ENCODE measurements at places on chromosomes 2 and 18.

- no peak for DNase-seq
Measured at GRCh38 chr2:169137924-169138323, 68.6 kb downstream of the DHRS9 start.

GRCh38 chr2:183081911-183082310 lies 3.4 kb downstream of the DUSP19 start:
- DNase-seq = no peak

- DNase-seq = no peak
Measured at GRCh38 chr2:128282246-128282975, 36.3 kb downstream of the HS6ST1 start.

- DNase-seq = no peak
Measured at GRCh38 chr18:76260941-76261472, 234.0 kb downstream of the ZNF516 start.

DNA sequence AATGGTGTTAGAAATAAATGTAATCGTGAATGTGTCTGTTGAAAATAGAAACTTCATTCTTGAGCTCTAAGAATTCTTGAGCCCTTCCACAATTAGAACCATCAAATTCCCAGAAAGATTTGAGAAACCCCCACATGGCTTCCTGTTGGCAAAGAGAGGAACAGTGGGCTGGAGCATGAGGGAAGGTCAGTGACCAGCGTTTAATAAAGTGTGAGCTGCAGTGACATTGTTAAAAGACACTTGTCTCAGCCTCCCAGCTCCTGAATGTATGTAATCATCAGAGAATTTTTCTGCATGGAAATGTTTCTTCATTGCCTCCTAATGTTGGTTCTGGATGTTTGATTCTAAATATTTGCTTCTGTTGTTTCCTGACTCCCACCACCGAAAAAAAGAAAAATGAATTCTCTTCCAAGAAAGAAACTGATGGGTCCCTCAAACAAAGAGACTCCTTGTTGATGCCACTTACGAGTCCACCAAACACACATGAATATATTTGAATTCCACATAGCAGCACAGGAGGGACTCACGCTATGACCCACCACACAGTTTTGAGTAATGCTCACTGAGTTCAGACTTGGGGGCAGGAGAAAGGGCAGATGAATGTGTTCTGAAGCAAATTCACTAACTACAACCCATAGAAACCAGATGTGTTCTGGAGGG lies 225.1 kb upstream of the KLHL29 start:
- DNase-seq = no peak

DNA sequence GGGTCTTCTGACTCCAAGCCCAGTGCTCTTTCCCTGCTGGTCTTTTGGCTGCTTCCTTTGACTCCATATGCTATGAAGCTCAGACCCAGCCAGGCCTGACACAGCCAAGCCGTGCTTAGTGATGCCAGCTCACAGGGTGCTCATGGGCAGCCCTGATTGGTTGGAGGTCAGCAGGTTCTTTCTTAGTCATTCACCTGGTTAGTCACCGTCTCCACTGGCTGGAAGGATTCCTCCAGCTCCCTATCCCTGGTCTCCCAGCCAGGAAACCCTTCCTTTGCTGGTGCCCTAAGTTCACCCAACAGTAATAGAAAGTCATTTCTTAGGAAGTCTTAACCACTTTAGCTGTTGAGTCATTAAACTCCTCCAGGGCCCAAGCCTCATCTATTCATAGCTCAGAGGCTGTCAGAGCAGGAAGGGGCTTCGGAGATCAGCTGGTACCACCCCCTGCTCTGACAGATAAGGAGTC lies 3.9 kb downstream of the KCNK3 start:
- DNase-seq = no peak

- DNase-seq = no peak
Measured at GRCh38 chr2:21165350-21165749, 41.6 kb downstream of the TDRD15 start.

DNA sequence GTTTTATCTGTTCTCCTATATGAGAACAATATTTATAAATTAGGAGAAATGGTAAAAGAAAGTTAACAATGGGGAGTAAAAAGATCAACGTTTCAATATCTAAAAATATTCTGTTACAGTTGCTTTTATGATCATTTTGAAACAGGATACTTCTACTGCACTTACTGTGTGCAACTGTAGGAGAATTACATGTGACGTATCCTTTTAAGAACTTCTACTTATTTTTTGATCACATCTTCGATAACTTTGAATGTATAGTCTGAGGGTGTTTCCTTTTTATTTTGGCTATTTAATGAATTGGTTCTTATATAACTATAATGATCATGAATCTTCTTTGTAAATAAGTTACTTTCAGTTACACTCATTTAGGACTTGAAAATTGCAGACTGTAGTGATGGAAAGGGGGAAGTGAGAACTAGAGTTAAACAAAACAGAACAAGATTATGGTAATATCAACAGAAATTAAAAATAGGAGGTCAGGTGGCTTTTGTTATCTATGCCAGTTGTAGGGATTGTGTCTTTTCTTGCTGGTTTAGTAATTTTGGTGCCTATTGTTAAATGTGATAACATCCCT lies 109.9 kb downstream of the MSTN start:
- no peak for DNase-seq

GRCh38 chr2:158717366-158718195 lies 77.5 kb upstream of the DAPL1 start:
- no peak for DNase-seq

DNA sequence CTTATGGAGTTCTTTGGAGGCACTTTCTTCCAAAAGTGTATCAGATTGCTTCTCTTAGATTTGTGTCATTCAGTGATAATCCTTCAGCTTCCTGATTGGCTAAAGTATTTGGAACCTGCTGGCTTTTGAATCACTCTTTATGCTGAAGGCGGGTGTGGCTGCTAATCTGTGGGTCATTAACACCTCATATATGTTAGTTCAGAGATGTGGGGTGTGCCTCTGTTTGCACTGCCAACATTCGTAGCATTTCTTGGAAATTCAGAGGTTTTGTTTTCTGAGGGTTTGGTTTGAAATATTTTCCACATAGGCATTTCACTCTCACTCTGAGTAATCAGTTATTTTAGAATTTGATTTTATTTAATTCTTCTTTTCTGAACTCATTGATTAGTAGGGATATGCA lies 1604.4 kb upstream of the ACVR2A start:
- no peak for DNase-seq

DNA sequence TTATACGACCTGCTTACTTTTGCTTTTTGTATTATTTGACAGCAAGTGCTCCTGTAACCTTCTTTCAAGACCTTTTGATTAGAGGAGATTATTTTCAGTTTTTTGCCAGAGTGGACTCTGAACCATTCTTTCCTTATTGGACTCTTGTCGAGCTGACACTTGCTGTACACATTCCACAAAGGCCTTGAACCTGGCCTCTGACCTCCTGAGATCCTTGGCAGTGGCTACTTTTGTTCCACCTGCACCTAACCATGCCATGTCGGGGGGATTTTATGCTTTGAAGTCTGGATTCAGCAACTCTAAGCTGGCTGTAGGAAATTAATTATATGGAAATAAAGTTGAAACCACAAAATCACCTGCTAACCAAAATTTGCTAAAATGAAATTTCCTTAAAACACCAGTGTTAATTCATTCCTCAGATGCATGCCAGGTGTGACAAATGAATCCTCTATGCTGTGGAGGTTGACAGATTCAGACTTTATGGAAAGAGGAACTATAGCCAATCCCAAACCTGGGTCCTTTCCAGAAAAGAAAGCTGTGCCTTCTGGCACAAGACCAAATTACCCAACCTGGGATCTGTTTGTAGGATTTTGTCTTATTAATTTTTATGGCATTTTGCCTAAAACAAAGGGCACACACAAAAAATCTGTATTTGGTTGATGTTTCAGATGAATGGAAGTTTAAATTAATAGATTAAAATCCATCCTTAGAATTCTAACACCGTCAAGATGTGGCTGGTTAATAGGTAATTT lies 110.4 kb downstream of the CDC42EP3 start:
- no peak for DNase-seq
